ENCODE measurements at places on chromosomes 3 and 15. TPM values are rescaled to one million over a fixed set of nuclear protein-coding genes. Genes with fewer than 3 reads are reported as not detected.

- no peak for DNase-seq
Measured at GRCh38 chr3:159229116-159229680, 427.3 kb downstream of the MFSD1 start.

Gene GHRL
- 0.63 TPM for total RNA-seq

DNA sequence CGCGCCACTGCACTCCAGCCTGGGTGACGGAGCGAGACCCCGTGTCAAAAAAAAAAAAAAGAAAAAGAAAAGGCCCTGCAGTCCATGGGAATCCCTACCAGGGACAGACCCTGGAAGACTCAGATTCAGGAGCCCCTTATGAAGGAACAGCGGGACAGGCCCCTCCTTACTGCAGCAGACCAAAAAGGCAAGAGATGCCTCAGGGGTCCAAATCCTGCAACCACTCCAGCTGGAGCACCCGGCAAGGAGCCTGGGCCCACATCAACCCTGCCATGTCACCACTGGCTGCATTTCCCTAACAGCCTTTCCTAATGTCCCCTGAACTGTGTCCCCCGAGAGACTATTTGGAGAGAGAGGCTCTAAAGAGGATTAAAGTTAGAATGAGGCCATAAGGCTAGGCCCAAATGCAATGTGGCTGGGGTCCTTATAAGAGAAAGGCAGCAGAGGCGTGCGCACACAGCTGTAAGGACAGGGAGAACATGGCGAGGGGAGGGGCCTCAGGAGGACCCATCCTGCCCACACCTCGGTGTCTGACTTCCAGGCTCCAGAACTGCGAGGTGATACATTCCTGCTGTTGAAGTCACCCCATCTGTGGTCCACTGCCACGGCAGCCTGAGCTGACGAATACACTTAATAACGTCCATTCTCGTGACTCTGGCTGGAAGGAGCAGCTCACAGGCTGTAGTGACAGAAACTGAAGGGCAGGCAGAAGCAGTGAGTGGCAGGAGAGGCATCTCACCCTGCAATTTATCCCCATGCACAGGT is 78.1 kb downstream of the ATP10A start:
- DNase-seq: no peak

Gene ZPLD1
- not detected for total RNA-seq

DNA sequence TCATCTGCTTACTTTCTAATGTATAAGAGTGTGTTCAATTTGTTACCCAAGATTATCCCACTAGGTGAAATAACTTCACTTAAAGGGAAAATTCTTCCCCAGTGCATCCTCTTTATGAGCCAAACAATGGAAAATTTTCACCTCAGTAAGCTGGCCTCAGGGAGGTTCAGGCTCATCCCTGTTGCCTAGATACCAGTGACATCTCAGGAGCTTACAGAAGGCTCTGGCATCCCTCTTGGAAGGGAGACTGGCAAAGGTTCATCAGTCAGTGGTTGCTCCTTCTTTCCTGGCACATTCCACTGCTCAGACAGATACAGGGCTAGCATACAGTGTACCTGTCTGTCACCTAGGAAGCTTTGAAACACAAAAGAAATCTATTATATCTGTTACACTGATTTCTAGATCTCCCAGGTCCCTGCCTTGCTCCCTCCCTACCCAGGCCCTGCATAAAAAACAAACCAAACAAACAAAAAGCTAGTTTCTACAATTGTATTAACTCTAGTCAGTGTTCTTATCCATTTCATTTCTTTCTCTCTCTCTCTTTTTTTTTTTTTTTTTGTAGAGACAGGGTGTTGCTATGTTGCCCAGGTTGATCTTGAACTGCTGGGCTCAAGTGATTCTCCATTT is 1.7 kb downstream of the IP6K2 start:
- no peak for DNase-seq

Gene INSYN1
- not detected for total RNA-seq

Data from activated T-cell treated with anti-CD3 and anti-CD28 coated beads, Interleukin-2, amount 50 U/mL, for 4 hours (primary cell).